ENCODE measurements at places on chromosomes 12 and 14.

DNA sequence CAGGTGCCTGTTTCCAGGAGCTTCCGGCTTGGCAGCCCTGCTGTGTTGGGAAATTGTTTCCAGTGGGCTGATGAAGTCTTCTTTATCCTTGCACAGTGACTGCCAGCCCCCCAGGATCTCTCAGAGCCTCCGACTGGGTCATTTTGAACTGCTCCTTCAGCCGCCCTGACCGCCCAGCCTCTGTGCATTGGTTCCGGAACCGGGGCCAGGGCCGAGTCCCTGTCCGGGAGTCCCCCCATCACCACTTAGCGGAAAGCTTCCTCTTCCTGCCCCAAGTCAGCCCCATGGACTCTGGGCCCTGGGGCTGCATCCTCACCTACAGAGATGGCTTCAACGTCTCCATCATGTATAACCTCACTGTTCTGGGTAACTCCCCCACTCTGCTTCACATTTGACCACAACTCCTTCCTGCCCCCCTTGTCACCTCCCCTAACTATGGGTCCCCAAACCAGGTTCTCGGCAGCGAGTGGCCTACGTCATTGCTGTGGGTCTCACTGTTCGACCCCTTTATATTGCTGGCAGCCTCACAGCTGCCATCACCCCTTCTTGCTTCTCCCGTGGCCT lies 2.3 kb downstream of the LAG3 start:
- no peak for DNase-seq

DNA sequence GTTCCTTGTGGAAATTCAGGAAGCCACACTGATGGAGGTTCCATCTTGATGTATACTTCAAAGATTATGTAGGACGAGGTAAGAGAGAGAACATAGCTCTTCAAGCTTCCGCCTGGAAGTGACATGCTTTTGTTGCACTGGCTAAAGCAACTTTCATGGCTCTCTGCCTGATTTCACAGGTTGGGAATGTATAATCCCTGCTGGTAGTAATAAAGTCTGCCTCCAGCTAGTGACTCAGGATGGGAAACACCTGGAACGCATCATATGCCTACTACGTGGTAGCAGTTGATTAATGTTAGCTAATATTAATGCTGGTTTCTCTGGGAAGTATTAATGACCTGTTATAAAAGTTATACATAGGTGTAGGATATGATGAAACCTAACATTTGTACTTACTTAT lies 71.1 kb downstream of the PELI2 start:
- no peak for DNase-seq

- DNase-seq, result no peak
These were observed 92.8 kb downstream of the NINJ2 start for GRCh38 chr12:570435-570920.

DNA sequence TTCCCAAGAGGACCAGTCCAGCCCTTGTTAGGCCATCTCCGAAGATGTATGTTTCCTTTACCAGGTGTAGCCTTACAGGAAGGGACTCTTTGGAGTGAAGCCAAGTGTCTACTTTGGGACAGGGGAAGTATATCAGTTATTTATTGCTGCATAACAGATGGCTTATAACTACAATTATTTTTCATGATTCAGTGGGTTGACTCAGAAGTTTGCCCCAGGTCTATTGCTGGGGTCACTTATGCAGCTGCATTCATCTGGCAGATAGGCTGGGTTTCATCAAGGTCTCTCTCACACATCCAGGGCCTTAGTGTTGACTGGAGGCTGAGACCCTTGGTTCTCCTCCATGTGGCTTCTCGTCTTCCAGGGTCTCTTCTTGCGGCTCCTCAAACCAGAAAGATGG lies 170.1 kb downstream of the NRXN3 start:
- no peak for DNase-seq

DNA sequence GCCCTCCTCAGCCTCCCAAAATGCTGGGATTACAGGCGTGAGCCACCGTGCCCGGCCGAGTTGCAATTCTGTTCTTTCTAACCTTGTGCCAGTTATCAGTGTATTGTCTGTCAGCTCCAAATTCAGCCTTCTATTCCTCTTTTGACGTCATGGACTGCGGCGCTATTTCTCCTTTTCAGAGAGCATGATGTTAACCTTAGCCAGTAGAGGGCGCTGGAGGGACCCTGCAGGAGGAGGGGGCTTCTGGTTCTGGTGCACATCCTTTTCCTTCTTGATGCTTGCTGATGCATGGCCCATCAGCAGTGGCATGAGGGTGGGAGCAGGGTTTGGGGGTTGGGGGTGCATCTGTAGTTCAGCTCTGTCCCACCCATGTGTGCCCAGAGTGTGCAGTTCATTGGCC lies 179.3 kb upstream of the RMST start:
- DNase-seq, result no peak

- DNase-seq, result no peak
These were observed 743.2 kb downstream of the TMEM121 start for GRCh38 chr14:106269451-106270204.

- DNase-seq, result no peak
These were observed 7.0 kb downstream of the RTL1 start for GRCh38 chr14:100896369-100897060.

- no peak for DNase-seq
These were observed 352.0 kb downstream of the FLRT2 start for GRCh38 chr14:85881935-85882334.

- no peak for DNase-seq
These were observed 630.4 kb downstream of the DIO2 start for GRCh38 chr14:79580906-79581305.

DNA sequence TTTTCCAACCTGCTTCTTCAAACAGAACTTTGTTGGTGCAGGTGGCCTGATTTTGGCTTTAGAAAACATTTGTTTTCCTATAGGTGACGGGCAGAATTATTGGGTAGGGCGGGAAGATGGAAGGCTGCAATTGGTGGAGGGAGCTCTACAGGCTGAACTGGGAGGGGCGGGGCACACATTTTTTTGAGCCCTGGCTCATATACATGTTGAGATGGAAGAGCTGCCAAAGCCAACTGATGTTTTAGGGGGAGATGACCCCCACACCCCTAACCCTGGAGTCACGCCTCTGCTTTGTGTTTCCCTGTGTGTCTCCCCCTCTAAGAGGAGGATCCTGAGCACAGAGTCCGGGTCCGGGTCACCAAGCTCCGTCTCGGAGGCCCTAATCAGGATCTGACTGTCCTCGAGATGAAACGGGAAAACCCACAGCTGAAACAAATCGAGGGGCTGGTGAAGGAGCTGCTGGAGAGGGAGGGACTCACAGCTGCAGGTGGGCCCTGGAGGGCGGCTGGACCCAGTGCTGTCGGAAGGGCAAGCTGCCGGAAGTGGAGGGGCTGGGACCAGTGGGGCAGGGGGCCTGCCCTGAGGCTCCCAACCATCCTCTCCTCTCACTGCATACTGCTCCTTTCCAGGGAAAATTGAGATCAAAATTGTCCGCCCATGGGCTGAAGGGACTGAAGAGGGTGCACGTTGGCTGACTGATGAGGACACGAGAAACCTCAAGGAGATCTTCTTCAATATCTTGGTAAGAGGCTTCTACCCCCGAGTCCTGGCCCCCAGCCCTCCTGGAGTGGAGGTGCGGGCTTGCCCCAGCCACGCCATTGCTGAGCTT lies 18.6 kb downstream of the AGAP2 start:
- no peak for DNase-seq

- DNase-seq, result no peak
These were observed 148.8 kb upstream of the DCN start for GRCh38 chr12:91331371-91331770.

GRCh38 chr12:12007713-12008231 lies 63.0 kb upstream of the BCL2L14 start:
- DNase-seq, result no peak

- no peak for DNase-seq
These were observed 3.0 kb upstream of the GARIN2 start for GRCh38 chr14:67186172-67186768.

GRCh38 chr12:67818459-67818903 lies 169.9 kb downstream of the DYRK2 start:
- no peak for DNase-seq

GRCh38 chr12:126667339-126667738 lies 1599.6 kb upstream of the TMEM132C start:
- DNase-seq, result no peak

DNA sequence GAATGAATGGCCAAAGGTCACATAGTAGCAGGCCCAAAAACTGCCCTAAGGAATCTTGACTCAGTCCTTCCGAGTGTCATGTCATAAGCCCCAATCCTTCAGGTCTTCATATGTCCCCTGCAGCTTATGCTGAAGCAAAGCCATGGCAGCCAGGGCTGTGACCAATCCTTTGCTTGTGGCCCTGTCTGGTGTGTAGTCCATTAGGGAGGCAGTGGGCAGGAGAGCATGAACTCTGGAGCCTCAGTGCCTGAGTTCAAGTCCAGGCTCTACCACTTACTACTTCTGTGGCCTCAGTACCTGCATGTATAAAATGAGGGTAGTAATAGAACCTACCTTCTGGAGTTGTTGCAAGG lies 20.3 kb downstream of the PLEKHG3 start:
- no peak for DNase-seq

DNA sequence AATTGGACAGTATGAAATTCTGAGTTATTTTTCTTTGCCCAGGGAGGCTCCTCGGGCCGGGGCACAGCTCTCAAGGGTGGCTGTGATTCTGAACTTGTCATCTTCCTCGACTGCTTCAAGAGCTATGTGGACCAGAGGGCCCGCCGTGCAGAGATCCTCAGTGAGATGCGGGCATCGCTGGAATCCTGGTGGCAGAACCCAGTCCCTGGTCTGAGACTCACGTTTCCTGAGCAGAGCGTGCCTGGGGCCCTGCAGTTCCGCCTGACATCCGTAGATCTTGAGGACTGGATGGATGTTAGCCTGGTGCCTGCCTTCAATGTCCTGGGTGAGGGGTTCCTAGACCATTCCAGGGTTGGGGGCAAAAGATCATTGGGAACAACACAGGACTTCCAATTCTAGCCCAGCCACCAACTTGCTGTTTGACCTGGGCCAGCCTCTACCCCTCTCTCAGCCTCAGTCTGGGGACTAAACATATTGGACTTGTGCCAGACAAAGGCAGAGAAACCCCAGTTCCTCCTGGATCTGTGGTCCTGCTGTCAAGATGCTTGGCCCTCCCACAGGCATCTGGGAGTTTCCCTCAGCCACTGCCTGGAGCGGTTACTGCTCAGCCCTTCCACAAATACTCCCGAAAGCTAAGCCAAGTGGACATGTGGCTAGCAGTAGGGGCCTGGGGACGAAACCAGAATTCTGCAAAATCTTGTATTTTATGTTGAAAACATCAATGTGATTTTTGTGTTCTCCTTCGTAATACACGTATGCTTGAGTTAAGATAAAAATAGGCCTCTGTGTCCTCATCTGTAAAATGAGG lies 3.5 kb downstream of the OAS3 start:
- no peak for DNase-seq

GRCh38 chr14:37048666-37049071 lies 123.7 kb downstream of the SLC25A21 start:
- no peak for DNase-seq

DNA sequence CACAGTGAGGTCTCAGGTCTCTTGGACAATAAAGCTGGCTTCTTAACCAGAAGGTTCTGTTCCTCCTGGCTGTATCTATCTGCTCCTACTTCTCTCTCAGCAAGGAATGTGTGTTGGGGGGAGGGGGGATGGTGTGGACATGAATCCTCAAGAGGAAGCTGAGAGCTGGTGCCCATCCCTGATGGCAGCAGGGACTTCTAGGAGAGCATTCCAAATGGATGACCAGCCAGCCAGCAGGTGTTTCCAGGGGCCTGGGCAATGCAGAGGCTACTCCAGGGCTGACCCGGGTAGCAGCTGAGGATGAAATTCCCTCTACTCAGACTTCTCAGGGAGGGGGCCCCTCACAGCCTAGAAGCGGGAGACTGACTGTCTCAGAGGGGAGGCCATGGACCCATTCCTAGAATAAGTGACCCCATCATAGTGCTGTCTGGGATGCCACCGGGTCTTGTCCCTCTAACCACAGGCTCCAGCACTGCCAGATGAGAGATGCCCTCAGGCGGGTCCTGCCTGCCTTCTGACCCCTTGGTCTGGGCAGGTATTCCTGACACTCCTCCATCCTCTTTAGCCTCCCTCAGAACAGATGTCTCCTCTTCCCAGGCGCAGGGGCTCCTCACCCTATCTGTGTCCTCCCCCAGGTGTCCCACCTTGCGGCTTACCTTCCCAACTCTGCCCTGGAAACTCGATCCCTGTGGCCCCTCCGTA lies 1.2 kb downstream of the RAB15 start:
- no peak for DNase-seq

DNA sequence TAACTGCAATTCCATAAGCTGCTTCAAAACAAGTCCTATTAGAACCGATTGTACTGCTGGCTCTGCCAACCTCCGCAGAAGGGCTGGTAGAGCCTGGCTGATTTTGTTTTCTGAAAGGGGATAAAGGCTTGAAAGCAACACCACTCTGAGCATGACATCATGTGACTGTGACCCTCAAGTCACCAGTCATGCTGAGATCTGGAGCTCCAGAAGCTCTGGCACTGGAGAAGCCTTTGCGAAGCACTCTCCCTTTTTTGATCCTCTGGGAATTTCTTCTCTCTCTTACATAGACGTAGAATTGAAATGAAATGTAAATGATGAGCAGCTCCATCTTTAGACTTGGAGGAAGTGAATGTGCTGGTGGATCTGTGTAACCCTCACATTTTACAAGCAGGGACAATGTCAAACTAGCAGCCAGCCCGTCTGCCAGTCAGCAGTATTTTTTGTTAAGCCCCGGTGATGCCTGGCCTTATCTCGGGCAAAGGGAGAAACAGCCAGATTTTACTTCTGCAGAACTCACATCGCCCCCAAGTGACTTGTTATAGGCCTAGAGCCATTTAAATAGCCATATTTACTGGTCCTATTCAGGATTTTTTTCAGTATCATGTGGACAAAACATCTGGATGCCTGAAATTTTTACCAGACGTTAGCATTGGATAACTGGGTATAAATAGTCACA lies 112.1 kb upstream of the NPAS3 start:
- DNase-seq, result no peak

GRCh38 chr12:111309584-111309983 lies 59.3 kb downstream of the PHETA1 start:
- DNase-seq, result no peak

DNA sequence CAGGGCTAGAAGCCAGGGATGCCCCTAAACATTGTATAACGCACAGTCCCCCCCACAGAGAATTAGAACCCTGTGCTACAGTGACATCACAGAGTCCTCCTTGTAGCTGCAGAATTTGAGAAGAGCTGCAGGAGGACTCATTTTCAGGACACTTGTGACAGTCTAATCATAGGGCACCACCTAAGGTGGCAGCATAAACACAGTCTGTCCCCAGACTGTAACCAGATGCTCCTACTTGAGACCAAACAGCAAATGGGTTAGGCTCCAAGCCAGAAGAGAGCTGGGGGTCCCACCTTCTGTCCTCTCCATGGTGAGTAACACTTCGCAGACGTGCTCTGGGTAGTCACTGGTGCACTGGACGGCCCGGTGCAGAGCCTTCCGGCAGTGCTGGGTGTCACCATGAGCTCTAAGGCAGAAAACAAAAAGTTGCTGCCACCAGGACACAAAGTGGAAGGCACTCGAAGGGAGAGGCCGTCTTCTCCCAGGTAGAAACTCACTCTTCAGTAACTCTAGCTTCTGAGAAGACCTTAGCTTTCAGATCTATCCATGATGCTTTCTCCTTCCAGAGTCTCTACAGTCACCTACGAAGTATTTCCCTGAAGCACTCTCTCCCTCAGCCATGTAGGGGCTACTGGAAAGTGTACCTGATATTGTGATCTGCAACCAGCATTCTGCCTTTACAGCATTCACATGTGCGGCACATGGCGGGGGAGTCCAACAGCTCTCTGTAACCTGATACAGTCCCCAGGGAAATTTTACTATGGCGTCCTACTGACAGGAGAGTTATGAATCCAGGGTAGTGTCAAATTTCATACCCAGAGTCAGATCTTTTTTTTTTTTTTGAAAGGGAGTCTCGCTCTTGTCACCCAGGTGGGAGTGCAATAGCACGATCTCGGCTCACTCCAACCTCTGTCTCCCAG lies 17.1 kb downstream of the FICD start:
- no peak for DNase-seq
